ENCODE measurements at places on chromosomes 3 and 15. TPM values are rescaled to one million over a fixed set of nuclear protein-coding genes. Genes with fewer than 3 reads are reported as not detected.
A peak's percentile ranks its signal among the peaks of the same experiment; 100 is the strongest.

Gene WDR72
- total RNA-seq: not detected

Gene OR5K2
- total RNA-seq: not detected

- H3K27me3 ChIP-seq: no peaks in the 10 kb centered on the region
- DNase-seq: no peak
- no peaks in the 10 kb centered on the region for H3K36me3 ChIP-seq
- H3K4me1 ChIP-seq: peaks cover 8% of the 10 kb centered on the region
- H3K27ac ChIP-seq: no peak overlapping the region
These were observed 3.9 kb upstream of the SCG3 start for GRCh38 chr15:51677452-51677851.

Gene SST
- not detected for total RNA-seq

- no peaks in the 10 kb centered on the region for H3K4me1 ChIP-seq
- no peak overlapping the region for H3K27ac ChIP-seq
- no peaks in the 10 kb centered on the region for H3K27me3 ChIP-seq
- H3K36me3 ChIP-seq: no peaks in the 10 kb centered on the region
- DNase-seq: no peak
These were observed 72.5 kb upstream of the ADAMTSL3 start for GRCh38 chr15:83581381-83581780.

- no peak for DNase-seq
- peaks cover 38% of the 10 kb centered on the region for H3K4me1 ChIP-seq
- H3K27ac ChIP-seq: peak overlapping the region; percentile 79
- no peaks in the 10 kb centered on the region for H3K36me3 ChIP-seq
- H3K4me3 ChIP-seq: no peak overlapping the region
- H3K27me3 ChIP-seq: no peaks in the 10 kb centered on the region
These were observed 106.8 kb upstream of the ATP10A start for GRCh38 chr15:25969886-25970285.

Gene EIF4A2
- total RNA-seq: 312 TPM

Gene LEO1
- 14.1 TPM for total RNA-seq

Gene IL5RA
- total RNA-seq: 0.42 TPM

DNA sequence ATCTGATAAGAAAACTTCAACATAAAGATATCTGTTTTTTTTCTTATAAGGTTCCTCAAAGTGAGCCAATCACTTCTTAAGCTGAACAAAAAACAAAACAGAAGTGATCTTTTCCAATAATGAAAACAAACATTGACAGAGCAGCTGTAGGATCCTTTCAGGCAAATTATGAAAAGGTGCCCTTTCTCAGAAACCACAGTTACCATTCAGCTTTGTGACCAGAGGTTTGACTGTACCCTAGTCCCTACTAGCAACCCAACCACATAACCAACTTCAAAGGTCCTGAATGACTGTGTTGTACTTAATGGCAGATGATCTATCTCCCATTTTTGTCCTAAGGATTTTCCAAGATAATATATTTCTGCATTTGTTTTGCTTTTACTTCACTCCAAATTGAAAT lies 39.4 kb upstream of the CCR2 start:
- DNase-seq: no peak
- H3K27me3 ChIP-seq: no peaks in the 10 kb centered on the region
- H3K4me1 ChIP-seq: no peaks in the 10 kb centered on the region

GRCh38 chr15:87575896-87576473 lies 680.6 kb downstream of the NTRK3 start:
- H3K27ac ChIP-seq: no peak overlapping the region
- no peak overlapping the region for H3K4me3 ChIP-seq
- no peaks in the 10 kb centered on the region for H3K27me3 ChIP-seq
- H3K4me1 ChIP-seq: no peaks in the 10 kb centered on the region

GRCh38 chr15:44812029-44812517 lies 75.7 kb downstream of the TRIM69 start:
- no peak for DNase-seq
- no peaks in the 10 kb centered on the region for H3K4me1 ChIP-seq
- H3K27me3 ChIP-seq: peaks cover 18% of the 10 kb centered on the region
- no peak overlapping the region for H3K4me3 ChIP-seq

Gene INSYN1
- total RNA-seq: 21.2 TPM

DNA sequence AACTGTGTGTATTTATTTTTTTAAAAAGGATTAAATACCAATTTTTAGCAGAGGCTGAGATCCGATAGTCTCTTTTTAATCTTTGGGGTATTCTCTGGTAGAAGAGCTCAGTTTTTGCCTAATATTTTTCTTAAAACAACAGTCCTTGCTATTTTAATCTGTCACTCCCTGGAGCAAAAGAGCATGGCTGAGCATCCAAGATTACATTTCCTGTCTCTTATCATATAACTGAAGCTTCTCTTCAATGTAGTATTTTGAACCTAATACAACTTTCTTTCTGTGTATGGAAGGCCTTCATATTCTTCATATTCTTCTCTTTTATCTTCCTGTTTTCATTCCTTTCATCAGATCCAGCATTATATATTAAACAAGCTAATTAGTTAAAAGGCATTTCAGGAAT lies 293.7 kb downstream of the NSUN3 start:
- no peaks in the 10 kb centered on the region for H3K36me3 ChIP-seq
- H3K4me3 ChIP-seq: no peak overlapping the region
- no peaks in the 10 kb centered on the region for H3K27me3 ChIP-seq
- DNase-seq: no peak
- H3K27ac ChIP-seq: no peak overlapping the region

Gene KBTBD13
- 0.17 TPM for total RNA-seq

DNA sequence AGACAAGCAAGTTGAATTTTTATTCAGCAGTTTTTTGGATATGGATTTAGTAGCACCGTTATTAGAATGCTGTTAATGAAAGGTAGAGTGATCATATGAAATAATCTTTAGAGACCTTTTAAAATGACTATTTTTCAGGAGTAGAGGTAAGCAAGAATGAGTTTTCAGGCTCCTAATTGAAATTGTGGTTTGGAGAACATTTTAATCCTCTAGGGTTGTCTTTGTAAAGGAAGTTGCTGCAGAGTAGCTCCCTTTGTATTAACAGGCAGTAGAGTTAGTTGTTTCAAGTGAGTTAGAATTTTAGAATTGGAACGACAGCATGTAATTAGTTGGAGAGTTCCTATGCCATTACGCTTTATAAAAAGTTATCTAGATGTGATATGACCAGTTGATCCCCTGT lies 27.2 kb upstream of the EDEM1 start:
- H3K4me3 ChIP-seq: no peak overlapping the region
- H3K27me3 ChIP-seq: no peaks in the 10 kb centered on the region
- no peak for DNase-seq
- H3K36me3 ChIP-seq: no peaks in the 10 kb centered on the region
- peaks cover 23% of the 10 kb centered on the region for H3K4me1 ChIP-seq
- H3K27ac ChIP-seq: no peak overlapping the region

GRCh38 chr3:39318301-39318700 lies 11.2 kb upstream of the CCR8 start:
- H3K4me1 ChIP-seq: no peaks in the 10 kb centered on the region
- H3K36me3 ChIP-seq: no peaks in the 10 kb centered on the region
- H3K27ac ChIP-seq: no peak overlapping the region
- DNase-seq: no peak
- no peak overlapping the region for H3K4me3 ChIP-seq

Gene ITIH1
- not detected for total RNA-seq

Gene MUC20
- total RNA-seq: 2.7 TPM

GRCh38 chr3:42800251-42800650 lies 4.0 kb downstream of the HIGD1A start:
- no peak overlapping the region for H3K4me3 ChIP-seq
- H3K4me1 ChIP-seq: peaks cover 50% of the 10 kb centered on the region
- no peaks in the 10 kb centered on the region for H3K27me3 ChIP-seq
- no peaks in the 10 kb centered on the region for H3K36me3 ChIP-seq
- DNase-seq: no peak

- no peaks in the 10 kb centered on the region for H3K36me3 ChIP-seq
- peaks cover 32% of the 10 kb centered on the region for H3K4me1 ChIP-seq
- peak overlapping the region; percentile 90 for H3K27ac ChIP-seq
- H3K27me3 ChIP-seq: no peaks in the 10 kb centered on the region
- H3K4me3 ChIP-seq: peak overlapping the region; percentile 70
- peak; percentile 94 for DNase-seq
These were observed 44.8 kb upstream of the RNU6-1 start for GRCh38 chr15:67884514-67885174.

GRCh38 chr3:147699175-147699838 lies 290.1 kb downstream of the ZIC1 start:
- no peaks in the 10 kb centered on the region for H3K27me3 ChIP-seq
- no peaks in the 10 kb centered on the region for H3K36me3 ChIP-seq
- H3K27ac ChIP-seq: no peak overlapping the region
- peaks cover 6% of the 10 kb centered on the region for H3K4me1 ChIP-seq
- H3K4me3 ChIP-seq: no peak overlapping the region
- no peak for DNase-seq

GRCh38 chr3:133246119-133246518 lies 153.7 kb upstream of the BFSP2 start:
- peaks cover 4% of the 10 kb centered on the region for H3K4me1 ChIP-seq
- no peak overlapping the region for H3K4me3 ChIP-seq
- no peaks in the 10 kb centered on the region for H3K36me3 ChIP-seq

DNA sequence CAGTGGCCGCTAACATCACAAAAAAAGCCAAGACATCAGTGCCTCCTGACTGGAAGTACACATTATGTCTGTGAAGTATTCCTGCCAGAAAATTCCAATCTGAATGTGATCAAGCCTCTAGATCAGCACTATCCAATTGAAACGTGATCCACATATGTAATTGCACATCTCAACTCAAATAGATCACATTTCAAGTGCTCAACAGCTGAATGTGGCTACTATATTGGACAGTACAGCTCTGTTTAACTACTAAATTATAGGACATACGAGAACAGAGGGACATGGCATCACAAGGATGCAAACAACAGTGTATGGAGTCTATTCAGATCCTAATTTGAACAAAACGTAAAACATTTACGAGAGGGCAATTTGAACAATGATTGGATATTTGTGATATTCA lies 542 bp upstream of the UBAP1L start:
- H3K27me3 ChIP-seq: no peaks in the 10 kb centered on the region
- H3K36me3 ChIP-seq: peaks cover 19% of the 10 kb centered on the region
- H3K4me3 ChIP-seq: no peak overlapping the region
- H3K4me1 ChIP-seq: no peaks in the 10 kb centered on the region

GRCh38 chr3:52845691-52846431 lies 11.0 kb upstream of the MUSTN1 start:
- H3K27me3 ChIP-seq: no peaks in the 10 kb centered on the region
- H3K4me3 ChIP-seq: no peak overlapping the region
- peaks cover 68% of the 10 kb centered on the region for H3K4me1 ChIP-seq
- peak overlapping the region; percentile 78 for H3K27ac ChIP-seq

DNA sequence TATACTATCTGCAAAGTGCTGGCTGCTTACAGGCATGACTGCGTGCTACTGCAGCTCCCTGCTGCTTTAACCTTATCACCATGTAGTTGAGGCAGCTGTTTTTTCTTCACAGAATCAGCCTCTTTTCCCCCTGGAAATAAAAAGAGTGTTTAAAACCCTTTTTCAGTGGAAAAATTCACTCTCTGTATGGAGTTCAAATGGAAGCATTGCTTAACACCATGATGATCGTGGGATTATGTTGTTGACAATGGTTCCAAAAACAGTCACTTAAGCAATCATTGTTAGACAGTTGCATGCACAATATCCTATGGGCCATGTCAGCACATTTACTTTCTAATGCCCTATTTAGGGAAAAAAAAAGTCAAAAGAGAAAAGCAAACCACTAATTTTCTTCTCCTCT lies 536.4 kb downstream of the UNC13C start:
- H3K27ac ChIP-seq: no peak overlapping the region
- H3K4me3 ChIP-seq: no peak overlapping the region
- no peaks in the 10 kb centered on the region for H3K27me3 ChIP-seq
- no peak for DNase-seq
- no peaks in the 10 kb centered on the region for H3K4me1 ChIP-seq

GRCh38 chr3:113295463-113295862 lies 84.1 kb downstream of the BOC start:
- no peak overlapping the region for H3K27ac ChIP-seq
- DNase-seq: no peak
- no peak overlapping the region for H3K4me3 ChIP-seq
- peaks cover 8% of the 10 kb centered on the region for H3K4me1 ChIP-seq

DNA sequence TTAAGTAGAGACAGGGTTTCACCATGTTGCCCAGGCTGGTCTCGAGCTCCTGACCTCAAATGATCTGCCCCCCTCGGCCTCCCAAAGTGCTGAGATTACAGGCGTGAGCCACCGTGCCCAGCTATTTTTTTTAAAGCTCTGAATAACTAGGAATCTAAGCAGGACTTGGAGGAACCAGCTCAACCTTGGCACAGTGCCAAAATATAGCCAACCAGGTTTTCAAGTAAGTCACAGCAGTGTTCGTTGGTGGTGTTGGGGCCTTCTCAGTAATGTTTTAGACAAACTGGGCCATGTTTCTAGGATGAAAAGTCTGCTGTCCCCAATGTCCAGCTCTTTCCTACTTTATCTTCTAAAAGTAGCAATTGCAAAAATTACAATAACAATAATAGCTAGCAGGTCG lies 6.4 kb upstream of the ADAM10 start:
- no peak overlapping the region for H3K4me3 ChIP-seq
- H3K4me1 ChIP-seq: no peaks in the 10 kb centered on the region
- H3K36me3 ChIP-seq: no peaks in the 10 kb centered on the region
- no peak for DNase-seq
- no peak overlapping the region for H3K27ac ChIP-seq
- H3K27me3 ChIP-seq: no peaks in the 10 kb centered on the region

DNA sequence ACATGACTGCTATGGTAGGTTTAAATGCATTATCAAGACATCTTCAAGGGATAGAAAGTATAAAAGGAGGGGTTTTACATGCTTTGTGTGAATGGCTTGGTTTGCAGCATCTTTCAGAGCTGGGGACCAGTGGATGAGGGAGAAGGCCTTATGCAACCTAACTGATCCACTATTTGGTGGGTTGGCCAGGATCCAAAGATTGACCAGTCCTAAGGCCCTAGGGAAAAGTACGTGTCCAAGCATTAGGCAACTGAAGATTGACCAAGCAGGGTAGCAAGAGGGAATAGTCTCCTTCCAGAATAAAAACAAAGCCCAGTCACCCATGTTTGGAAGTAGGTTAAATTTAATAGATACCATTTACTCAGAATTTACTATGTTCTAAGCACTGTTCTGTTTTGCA lies 509.3 kb downstream of the EPHB1 start:
- no peaks in the 10 kb centered on the region for H3K4me1 ChIP-seq
- H3K36me3 ChIP-seq: no peaks in the 10 kb centered on the region
- H3K27ac ChIP-seq: no peak overlapping the region
- H3K4me3 ChIP-seq: no peak overlapping the region

Gene FES
- 26.1 TPM for total RNA-seq

Gene GPR156
- 2.1 TPM for total RNA-seq

DNA sequence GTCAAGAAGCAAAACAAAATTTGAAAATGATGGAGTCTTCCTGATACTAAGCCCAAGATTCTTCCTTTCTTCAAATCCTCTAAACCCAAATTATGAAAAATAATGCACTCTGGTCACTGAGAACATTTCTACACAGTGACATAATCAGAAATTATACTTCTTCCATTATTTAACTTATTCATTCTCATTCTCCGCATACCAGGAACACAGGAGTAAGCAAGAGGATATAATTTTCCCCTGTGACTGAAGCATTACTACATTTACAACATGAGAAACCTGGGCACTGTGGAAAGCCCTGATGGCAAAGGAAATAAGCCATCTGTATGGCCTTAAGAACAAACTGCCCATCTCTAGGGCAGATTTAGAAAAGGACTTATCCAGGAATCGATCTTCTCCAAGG lies 47.0 kb downstream of the EXD1 start:
- no peaks in the 10 kb centered on the region for H3K36me3 ChIP-seq
- no peak overlapping the region for H3K27ac ChIP-seq
- H3K4me3 ChIP-seq: no peak overlapping the region

Gene IMPG2
- total RNA-seq: 0.83 TPM

GRCh38 chr3:69784954-69785514 lies 45.8 kb downstream of the MITF start:
- H3K4me3 ChIP-seq: no peak overlapping the region
- no peaks in the 10 kb centered on the region for H3K36me3 ChIP-seq
- no peak for DNase-seq
- H3K27ac ChIP-seq: peak overlapping the region; percentile 64
- no peaks in the 10 kb centered on the region for H3K27me3 ChIP-seq

Gene TM2D3
- total RNA-seq: 50.5 TPM

Gene RFX7
- 7.7 TPM for total RNA-seq
